ENCODE measurements at places on chromosomes 4 and X.
A peak's percentile ranks its signal among the peaks of the same experiment; 100 is the strongest.

GRCh38 chr4:6452897-6453687 is 19.3 kb downstream of the PPP2R2C start:
- no peak for DNase-seq

DNA sequence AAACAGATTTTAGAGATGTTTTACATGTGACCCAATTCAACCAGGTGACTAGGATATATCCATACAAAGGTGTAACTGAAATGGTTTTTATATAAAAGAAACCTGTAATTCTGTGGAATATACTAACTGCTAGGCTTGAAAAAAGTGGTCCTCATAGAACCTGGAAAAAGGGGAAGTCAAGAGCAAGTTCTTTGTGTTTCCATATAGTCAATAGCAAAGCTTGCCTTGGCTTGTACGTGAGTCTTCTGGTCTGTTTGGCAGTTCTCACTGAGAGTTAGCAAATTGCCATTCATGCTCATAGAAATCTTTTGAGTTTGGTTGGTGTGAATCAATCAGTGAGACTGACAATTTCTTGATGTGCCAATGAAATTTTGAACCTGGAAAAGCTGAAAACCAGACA is 79.4 kb upstream of the SMIM10 start:
- no peak for DNase-seq

GRCh38 chrX:147803948-147804347 is 107.8 kb upstream of the FMR1 start:
- DNase-seq: peak; percentile 0

GRCh38 chr4:147371661-147372060 is 109.2 kb upstream of the EDNRA start:
- DNase-seq: peak; percentile 77

DNA sequence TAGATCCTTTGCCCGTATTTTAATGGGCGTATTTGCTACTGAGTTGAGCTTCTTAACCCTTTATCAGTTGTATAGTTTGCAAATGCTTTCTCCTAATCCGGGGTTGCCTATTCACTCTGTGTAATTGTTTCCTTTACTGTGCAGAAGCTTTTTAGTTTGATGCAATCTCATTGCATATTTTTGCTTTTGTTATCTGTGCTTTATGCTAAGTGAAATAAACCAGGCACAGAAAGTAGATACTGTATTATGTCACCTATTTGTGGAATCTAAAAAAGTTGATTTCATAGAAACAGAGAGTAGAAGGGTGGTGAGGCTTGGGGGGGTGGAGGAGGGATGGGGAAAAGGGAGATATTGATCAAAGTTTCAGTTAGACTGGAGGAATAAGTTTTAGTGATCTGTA is 17.7 kb downstream of the OGT start:
- no peak for DNase-seq

- no peak for DNase-seq
Measured at GRCh38 chrX:15465347-15465746, 27.8 kb downstream of the PIR start.

Data from kidney glomerular epithelial cell (primary cell).